ENCODE measurements at places on chromosomes 3 and 15.

- peak; percentile 44 for DNase-seq
Measured at GRCh38 chr15:28942046-28942445, 56.3 kb downstream of the APBA2 start.

- no peak for DNase-seq
Measured at GRCh38 chr15:95459273-95459672, 871.2 kb upstream of the NR2F2 start.

DNA sequence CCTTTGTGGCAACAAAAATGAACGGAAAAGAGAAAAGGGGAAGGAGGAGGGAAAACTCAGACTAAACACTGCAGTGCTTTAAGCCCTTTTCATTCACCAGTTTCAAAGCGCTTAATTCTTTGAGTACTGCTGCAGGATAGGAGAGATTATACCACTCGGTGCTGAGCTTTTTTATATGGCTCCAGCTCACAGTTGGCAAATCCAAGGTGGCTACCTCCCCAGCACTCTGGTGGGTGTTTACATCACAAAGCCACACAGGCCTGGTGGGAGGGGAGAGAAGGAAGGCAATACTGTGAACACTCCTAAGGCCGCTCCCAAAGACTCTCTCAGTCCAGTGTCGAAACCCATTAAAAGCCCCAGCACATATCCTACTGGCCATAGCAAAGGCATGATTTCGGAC lies 191.4 kb downstream of the STT3B start:
- no peak for DNase-seq

GRCh38 chr15:68626283-68626682 lies 47.5 kb downstream of the CORO2B start:
- DNase-seq = no peak

DNA sequence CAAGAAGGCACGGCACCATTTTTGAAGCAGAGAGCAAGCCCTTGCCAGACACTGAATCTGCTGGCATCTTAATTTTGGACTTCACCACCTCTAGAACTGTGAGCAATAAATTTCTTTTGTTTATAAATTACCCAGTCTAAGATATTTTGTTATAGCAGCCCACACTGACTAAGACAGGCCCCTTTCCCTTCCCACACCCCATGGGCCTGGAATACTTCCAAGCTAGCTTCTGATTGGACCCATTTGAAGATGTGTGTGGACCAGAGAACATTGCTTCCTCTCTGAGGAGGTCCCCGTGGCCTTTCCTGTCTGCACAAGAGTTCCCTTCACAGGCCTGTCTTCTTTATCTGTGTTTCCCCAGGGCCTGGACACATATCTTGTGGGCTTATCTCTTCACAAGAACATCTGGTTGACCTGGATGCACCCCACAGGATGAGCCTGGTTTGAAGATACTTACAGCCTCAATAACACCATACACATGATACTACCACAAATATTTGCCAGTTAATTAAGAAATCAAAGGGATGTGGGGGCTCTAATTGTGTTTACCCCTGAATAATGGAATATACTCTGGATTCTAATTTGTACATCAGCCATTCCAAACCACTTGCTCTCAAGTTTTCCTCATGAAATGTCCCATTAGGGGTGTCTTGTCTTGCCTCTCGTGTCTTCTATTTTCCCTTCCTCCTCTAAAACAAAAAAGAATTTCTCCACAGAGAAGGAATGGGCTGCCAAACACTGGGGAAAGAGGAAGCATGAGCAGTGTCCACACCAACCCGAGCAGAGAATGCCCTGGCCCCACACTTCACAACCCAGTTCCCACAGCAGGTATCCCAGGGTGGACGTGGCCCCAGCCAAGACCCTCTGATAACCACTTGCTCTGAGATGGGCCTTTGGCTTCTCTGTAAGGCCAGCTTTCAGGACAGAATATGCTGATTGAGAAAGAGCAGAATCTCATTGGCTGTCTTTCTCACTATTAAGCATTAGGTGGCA lies 42.5 kb downstream of the GLB1 start:
- DNase-seq = no peak

DNA sequence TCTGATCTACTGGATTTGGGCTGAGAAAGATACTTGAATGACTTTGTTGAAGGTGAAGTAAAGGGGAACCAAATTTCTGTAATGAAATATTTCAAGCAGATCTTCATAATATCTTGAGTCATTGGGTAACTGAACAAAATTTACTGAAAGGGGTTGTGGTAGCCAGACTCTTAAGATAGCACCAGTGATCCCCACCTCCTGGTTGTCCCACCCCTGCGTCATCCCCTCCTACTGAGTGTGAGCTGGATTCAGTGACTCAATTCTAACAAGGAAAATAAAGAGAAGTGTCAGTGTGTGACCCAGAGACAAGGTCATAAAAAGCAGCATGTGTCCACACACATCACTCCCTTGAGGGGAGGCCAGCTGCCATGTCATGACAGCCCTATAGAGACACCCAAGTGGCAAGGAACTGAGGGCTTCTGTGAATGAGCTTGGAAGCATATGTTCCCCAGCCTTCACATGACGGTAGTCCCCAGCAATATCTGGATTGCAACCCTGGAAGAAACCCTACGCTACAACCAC lies 107.1 kb downstream of the MECOM start:
- DNase-seq = no peak

- no peak for DNase-seq
Measured at GRCh38 chr3:182392182-182392937, 400.9 kb upstream of the ATP11B start.

DNA sequence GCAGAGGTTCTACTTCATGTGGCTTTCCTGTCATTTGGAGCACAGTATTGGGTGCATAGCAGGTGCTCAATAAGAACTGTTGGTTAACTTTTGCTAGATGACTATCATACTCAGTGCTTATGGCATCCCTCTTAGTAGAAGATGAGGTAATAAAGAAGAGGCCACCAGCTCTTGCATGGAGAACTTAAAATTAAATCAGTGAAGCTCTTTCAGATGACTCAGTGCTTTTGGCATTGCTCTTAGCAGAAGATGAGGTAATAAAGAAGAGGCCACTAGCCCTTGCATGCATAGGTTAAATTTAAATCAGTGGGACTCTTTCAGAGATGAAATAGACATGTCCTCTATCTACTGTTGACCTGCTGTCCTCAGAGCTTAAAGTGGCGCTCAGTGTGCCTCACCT lies 109.4 kb upstream of the FGF7 start:
- no peak for DNase-seq
